Activated CD4-positive, alpha-beta T cell treated with anti-CD3 and anti-CD28 coated beads, Interleukin-2, Interleukin-6, amounts not matched to agents 100 ng/mL and 50 ng/mL, durations not matched to agents 16 hours and 8 hours (primary cell): ENCODE measurements at places on chromosomes 11 and 22.

DNA sequence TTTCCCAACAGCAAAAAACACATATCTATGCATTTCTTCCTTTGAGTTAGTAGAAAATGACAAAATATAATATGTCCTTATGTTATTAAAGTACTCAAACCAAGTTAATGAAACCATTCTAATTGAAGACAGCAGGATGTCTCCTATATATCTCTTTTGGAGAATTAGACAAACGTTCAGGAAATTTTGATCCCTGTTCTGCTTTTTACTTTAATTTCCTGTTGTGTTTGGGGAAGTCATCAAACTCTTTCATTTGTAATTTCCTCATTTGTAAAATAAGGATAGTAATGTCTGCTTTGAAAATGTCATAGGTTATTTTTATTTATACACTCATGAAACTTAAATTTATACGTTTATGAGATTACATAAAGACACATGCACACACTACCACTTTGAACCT lies 281.8 kb upstream of the ANO5 start:
- no peak for DNase-seq

GRCh38 chr11:116376547-116376946 lies 396.2 kb downstream of the BUD13 start:
- DNase-seq = no peak

GRCh38 chr22:37627545-37627944 lies 11.9 kb upstream of the SH3BP1 start:
- peak; percentile 66 for DNase-seq

GRCh38 chr11:73216465-73216864 lies 1.6 kb upstream of the P2RY2 start:
- DNase-seq = no peak

- peak; percentile 46 for DNase-seq
These were observed 5.9 kb upstream of the ADORA2A start for GRCh38 chr22:24421428-24421931.

DNA sequence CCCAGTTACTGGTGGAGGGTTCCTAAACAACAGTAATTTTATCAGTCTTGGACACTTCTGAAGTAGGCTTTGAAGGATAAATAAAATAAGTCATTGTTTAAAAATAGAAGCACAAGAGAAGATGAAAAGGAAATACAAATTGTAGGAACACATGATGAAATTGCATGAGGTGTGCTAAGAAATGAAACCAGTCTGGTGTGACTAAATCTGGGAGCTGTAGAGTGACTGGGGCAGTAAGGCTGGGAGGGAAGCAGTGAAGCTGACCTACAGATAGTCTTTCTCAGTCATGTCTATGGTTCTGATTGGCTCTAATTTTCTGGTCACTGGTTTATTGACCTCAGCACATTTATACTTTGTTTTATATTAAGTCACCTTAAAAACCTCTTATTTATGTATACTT lies 139.1 kb downstream of the SLC17A6 start:
- no peak for DNase-seq

- no peak for DNase-seq
These were observed 16.4 kb downstream of the APOL2 start for GRCh38 chr22:36222887-36223450.

DNA sequence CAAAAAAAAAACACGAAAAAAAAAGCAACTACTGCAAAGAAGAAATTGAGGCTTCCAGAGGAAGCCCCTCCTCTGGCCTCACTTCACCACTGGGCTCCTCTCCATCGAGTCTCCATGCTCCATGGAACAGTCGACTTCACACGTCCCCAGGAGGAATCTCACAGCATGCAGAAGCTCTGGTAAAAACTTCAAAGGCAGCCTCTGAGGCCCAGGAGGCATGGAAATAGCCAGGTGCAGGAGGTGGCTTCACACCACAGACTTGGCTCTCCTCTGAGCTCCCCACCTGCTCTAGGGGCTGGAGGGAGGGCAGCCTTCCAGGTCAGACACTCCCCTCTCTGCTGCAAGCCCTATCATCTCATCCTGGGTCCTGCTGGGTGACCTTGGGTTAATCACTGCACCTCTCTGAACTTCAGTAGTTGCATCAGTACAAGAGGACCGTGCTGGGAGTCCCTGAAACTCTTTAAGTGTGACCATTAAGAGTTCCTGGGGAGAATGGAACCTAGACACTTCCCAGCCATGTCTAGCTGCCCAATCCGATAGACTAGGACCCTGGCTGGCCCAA lies 8.2 kb downstream of the PDE2A start:
- no peak for DNase-seq

DNA sequence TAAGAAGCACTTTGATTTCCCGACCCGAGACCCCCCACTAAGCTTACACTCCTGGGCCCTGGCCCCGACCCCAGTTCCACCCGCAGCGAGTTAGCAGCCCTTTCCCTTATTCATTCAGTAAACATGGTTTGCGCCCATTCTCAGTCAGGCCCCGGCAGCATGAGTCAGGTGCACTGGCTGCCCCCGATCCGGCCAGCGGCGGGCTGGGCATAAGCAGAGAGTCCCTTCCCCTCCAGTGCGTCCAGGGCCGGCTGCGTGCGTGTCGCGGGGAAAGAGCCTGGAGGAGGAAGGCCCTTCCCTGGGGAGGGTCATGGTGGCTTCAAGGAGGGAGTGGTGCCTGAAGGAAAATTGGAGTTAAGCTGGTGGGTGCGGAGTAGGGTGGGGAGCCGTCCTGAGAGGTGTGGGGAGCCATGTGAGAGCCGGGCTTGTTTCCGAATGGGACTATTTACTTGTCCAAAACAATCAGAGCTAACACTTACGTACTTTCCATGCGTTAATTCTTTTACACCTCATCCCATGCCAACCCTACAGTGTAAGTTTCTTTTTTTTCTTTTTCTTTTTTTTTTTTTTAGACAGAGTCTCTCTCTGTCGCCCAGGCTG lies 657 bp downstream of the IGHMBP2 start:
- DNase-seq = peak; percentile 24

DNA sequence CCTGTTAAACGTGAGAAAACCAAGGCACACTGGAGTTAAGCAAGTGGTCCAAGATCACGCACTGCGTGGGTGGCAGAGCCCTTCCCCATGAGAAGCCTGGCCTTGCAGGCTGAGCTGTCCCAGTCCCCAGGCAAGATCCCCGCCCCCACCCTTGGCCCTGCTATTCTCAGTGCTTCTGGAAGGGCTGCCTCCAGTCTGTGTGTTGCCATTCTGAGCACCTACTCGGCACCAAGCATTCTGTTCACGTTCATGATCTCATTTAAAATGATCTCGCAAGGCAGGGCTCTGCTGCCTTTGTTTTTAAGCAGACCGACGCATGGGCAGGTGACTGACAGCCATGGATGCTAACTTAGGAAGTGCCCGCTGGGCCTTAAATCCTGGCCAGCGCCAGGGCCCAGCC lies 62.8 kb downstream of the PHF21B start:
- no peak for DNase-seq

GRCh38 chr11:60069450-60069849 lies 13.0 kb downstream of the MS4A3 start:
- DNase-seq = no peak

DNA sequence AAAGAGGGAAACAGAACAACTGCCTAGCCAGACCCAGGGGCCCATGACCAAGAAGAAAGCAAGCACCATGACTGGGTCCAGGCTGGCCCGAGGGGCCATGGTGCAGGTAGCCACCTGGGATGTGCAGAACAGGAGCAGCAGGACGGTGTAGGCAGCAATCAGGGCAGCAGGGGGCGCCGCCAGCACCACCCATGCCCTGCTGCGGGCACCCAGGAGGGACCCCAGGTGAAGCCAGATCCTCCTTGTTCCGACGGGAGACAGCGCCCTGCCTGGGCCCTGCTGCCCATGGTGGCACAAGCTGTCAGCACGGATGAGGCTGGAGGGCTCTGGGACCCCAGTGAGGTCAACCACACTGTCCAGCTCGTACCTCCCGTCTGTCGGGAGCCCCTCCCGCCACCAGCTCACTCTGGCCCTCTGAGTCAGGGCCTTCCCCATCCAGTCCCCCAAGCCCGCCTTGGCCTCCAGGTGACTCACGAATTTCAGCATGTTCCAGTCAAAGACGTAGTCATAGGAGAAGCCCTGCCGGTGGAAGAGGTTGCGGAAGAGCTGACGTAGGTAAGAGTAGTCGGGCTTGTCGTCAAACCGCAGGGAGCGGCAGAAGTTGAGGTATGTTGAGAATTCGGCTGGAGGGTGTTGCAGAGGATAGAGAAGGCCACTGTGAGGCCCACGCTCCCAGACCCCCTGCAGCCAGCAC lies 18.8 kb downstream of the CSNK1E start:
- DNase-seq = peak; percentile 42

DNA sequence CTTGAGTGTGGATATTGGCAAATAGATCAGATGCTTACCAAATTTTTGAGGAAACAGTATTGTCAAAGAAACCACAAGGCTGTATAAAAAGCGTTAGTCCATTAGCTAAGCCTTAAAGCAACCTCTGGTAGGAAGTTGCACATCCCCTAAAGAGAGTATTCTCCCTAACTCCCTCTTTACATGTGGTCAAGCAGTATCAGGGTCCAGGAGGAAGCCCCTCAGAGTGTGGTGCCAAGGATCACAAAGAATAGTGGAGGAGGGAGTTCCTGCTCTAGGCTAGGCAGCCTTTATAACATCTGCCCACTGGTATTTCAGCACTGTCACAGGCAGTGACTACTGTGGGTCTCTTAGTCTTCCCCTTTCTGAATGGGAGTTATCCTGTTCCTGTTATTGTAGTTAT lies 18.8 kb upstream of the AMPD3 start:
- DNase-seq = no peak

DNA sequence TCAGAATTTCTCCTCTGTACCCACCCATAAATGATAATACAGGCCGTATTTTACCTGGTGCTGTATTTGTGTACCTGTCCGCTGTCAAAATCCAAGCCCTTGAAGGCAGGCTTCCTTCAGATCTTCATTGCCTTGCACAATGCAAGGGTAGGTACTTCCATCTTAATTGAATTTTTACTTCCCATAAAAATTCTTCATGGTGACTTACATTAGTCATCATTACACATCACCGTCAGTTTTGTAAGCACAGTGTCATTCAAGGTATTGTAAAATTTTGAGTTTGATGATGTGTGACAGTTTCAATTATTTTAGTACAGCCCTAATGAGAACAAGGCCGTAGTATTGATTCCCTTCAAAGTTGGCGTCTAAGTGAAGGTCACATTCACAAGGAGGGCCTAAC lies 770 bp upstream of the TSG101 start:
- DNase-seq = peak; percentile 5

DNA sequence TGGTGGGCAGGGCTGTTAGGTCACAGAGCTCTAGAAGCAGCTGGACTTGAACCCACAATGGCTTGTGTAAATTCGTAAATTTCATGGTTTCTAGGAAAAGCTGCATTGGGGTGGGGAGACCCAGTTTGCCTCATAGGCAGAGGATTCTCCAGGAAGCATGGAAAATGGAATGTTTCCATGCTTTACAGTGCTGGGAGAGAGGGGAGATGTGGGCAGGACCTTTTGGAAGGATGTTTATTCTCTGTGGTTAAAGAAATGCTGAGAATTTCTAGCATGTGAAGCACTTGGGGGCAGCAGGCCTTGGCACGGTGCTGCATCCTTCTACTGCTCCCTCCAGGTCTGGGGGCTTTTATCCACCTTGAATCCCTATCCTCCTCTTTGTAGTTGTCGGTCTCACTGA lies 46.3 kb downstream of the TRAF6 start:
- no peak for DNase-seq

DNA sequence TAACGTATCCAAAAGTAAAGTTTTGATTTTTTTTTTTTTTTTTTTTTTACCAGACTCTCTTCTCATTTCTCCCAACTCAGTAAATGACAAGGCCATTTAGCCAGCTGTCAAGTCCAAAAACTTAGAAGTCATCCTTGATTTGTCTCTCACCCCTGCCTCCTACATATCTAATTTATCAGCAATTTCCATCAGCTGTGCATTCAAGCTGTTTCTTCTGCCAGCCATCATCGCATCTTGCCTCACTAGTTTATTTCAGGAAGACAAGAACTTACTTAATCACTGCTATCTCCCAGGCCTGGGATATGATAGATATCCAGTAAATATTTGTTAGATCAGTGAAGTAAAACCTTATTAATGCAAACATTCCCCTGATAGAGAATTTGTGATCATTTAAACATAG lies 47.6 kb downstream of the SCGB1A1 start:
- no peak for DNase-seq

DNA sequence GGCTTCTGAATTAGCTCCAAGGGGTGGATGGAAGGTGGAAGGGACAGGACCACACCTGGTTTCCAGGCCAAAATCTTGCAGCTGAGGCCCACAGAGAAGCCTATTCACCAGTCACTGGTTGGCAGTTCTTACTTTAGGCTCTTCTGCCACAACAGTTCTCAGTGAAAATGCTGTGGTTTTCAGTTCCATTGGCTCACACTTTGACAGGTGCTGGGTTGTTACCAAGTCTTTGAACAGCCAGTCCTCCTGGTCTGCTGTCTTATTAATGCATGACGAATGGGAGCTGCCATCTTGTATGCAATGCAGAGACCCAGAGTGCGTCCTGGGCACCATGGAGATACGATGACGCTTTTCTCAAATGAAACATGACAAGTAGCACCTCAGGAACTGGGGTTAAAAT lies 232.0 kb upstream of the ZBED5 start:
- no peak for DNase-seq

GRCh38 chr22:43053176-43053575 lies 36.0 kb downstream of the TTLL1 start:
- no peak for DNase-seq

DNA sequence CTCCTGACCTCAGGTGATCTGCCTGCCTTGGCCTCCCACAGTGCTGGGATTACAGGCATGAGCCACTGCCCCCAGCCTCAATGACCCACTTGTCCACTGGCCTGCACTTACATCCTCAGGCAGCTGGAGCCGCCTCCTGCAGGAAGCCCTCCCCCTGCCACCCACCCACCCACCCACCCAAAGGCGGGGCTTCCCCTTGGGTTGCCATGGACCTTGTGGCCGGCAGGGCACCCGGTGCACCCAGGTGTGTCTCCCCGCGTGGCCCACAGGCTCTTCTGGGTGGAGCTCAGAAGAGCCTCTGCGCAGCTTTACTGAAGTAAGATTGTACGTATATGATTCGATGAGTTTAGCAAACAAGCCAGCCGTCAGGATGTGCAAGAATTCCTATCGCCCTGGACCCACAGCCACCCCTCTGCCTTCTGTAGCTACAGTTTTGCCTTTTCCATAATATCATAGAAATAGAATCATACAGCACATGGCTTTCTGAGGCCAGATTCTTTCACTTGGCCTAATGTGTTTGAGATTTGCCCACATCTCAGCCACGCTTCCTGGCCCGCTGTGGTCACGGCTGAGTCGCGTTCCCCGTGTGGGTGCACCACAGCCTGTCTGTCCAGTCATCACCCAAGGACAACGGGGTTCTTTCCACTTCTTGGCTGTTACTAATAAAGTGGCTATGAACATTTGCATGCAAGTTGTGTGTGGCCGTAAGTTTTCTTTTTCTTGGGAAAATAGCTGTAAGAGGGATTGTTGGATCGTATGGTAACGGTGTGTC lies 5.3 kb upstream of the BRSK2 start:
- no peak for DNase-seq
